Activated CD8-positive, alpha-beta memory T cell treated with anti-CD3 and anti-CD28 coated beads, Interleukin-2, amount 10 ng/mL, durations not matched to agents 7 days and 5 days (primary cell): ENCODE measurements at places on chromosomes 16 and 17.

DNA sequence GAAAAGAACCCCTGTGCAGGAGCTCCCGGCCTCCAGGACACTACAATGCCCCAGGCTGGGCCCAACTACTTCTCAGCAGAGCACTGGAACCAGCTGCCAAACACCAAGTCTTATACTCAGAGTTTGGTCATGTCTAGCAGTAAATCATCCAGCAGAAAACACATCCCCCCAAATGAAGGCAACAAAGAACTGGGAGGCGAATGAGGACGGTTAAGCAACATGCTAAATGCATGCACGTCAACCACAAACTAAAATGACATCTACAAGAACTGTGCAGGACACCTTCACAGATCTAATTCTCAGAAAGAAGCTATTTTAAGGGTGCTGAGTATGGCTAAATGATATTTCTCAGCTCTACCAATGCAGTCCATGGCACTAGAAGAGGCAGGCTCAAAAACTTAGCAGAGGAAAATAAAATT lies 7.6 kb upstream of the IRX5 start:
- no peak for DNase-seq

- no peak for DNase-seq
These were observed 12.6 kb upstream of the ARL5C start for GRCh38 chr17:39178536-39178935.

DNA sequence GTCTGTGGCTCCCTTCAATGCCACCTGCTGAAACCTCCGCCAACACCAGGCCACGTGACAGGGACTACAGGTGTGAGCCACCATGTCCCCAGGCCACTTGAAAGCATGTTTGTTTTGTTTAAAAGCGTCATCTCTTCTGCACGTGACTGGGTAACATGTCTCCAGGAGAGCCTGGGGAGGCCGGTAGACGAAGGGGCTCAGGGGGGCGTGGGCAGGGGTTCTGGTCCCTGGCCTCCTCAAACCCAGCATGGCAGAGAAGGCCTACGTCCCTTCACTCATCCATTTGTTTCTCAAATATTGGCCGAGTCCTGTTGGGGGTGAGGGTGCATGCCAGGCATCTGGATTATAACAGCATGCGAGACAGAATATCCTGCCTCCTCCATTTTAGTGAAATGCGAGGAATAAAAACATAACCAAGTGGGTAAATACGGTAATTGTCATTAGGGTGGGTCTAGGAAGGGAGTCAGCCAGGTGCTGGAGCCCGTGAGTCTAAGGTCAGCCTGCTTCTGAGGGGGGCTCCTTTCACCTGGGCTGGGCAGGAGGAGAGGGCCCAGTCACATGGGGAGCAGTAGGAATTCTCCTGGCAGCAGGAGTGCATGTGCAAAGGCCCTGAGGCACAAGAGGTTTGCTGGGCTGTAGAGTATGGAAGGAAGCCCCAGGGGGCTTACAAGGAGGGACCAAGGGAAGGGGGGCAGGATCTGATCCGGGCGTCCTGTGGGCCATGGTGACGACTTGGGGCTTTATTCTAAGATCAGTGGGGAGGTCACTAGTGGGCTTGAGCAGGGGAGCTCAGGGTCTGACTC lies 26.8 kb upstream of the CIBAR2 start:
- no peak for DNase-seq

GRCh38 chr17:79075861-79076406 lies 1.3 kb downstream of the ENGASE start:
- no peak for DNase-seq

DNA sequence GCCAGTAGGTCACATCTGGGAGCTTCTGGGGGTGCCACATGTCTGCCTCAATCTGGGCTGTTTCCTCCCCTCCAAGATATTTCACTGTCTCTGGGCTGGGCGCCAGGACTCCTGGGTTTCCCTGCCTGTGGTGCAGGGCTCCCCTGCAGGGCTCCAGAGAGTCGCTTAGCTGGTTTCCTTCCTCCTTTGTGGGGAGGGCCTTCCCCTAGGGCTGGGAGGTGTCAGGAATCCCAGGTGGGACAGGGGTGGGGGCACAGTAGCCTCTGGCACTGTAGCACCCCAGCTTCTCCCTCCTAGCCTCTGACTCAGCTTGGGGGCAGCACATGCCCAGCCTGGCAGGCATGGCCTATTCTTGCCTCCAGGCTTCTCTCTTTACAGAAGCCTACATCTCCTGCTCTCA lies 2.6 kb downstream of the RARA start:
- no peak for DNase-seq

GRCh38 chr17:72093707-72094106 lies 27.1 kb upstream of the SOX9 start:
- DNase-seq, result no peak

- no peak for DNase-seq
These were observed 33.5 kb upstream of the TOX3 start for GRCh38 chr16:52580488-52580887.

DNA sequence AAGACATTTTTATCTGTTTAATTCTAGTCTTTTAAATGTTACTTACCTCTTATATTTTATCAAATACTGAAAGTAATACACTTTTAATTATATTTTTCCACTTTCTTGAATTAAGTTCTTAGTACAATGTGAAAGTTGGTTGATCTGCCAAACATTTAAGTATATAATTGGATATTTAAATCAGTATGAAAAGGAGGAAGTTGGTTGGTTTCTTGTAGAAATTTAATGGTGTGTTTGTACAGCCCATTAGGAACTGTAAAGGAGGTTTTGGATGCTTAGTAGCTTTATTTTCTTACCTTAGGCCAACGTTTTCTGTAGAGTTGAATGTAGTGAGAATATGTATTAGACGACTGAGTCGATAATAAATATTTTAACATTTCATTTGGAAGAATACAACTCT lies 5.4 kb downstream of the NFATC3 start:
- DNase-seq, result no peak

DNA sequence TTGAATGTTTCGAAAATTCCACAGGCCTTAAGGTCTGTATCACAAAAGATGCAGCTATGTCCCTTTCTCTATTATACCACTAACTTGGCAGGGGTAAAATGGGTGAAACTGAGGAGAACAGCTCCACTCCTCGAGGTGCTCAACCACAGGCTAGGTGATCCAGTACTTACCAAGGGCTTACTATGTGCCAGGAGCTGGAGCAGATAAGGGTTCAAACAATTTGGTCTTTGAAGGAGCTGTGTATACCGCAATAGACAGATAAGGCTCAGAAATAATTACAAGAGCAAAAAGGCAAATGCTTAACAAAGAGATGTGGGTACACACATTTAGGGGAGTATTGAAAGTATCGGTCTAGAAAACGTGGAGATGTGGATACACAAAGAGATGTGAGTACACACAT lies 1.5 kb downstream of the XPO6 start:
- DNase-seq, result no peak

- no peak for DNase-seq
These were observed 53.7 kb downstream of the NACA2 start for GRCh38 chr17:61537264-61537771.
